Urinary bladder (tissue), 4 donors: ENCODE measurements at places on chromosomes 4 and X. TPM values are rescaled to one million over a fixed set of nuclear protein-coding genes. Genes with fewer than 3 reads are reported as not detected.

The SPP1 gene
- polyA plus RNA-seq, result 20.6 TPM

DNA sequence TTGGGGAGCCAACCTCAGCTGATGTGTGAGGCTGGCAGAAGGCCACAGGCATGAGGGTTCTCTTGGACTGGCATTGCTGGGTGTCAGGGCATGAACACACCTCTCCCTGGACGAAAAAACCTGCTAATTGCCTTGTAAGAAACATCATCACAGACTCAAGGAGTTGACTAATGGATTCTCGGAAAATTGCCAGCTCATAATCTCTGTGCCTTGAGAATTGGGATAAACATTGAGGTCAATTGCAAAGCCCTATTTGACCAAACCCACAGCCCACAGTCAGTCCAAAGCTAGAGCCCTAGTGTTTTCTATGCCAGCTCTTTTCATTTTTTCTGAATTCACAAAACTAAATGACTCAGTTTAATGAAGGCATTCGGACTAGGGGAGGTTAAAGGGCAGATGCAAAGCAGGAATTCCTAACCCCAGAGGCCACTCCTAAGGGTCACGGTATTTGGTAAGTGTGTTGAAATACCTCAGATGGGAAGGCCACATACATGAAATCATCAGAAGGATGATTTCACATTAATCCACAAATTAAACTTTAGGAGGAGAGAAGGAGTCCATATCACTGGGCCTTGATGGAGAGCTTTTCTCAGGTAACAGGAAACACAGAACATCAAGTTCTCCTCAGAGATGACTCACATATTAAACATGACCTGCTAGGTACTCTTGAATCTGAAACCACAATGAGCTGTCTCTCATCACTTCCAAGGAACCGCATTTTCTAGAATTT is 39.0 kb upstream of the RASL11B start:
- no peak for DNase-seq

The LDOC1 gene
- 43.7 TPM for polyA plus RNA-seq

DNA sequence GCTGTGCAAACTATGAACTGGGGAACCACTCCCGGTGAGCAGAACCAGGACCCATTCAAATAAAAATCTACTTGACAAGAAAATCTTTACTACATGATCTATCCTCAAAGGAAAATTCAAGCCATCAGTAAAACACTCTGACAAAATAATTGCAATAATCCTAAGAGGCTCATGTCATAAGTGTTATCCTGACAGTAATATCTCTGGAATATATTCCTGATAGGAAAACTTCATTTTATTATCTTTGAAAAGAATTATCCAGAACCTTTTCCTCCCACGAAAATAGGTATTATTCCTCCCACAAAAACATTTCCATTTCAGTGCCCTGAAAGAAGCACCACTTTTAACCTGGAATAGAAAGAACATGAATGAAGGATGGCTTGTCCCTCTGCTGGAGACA is 357.7 kb upstream of the PCDH7 start:
- DNase-seq, result no peak

- no peak for DNase-seq
Measured at GRCh38 chr4:74262522-74262921, 45.7 kb upstream of the EPGN start.

GRCh38 chr4:87540146-87541058 is 11.2 kb upstream of the SPARCL1 start:
- peak; percentile 71 for DNase-seq

The TMEM150C gene
- polyA plus RNA-seq, result 10.4 TPM

- DNase-seq, result no peak
Measured at GRCh38 chr4:151575646-151576045, 166.7 kb downstream of the FHIP1A start.

- DNase-seq, result no peak
Measured at GRCh38 chr4:19700992-19701391, 550.7 kb upstream of the SLIT2 start.
